ENCODE measurements at places on chromosomes 4 and X. TPM values are rescaled to one million over a fixed set of nuclear protein-coding genes. Genes with fewer than 3 reads are reported as not detected.

DNA sequence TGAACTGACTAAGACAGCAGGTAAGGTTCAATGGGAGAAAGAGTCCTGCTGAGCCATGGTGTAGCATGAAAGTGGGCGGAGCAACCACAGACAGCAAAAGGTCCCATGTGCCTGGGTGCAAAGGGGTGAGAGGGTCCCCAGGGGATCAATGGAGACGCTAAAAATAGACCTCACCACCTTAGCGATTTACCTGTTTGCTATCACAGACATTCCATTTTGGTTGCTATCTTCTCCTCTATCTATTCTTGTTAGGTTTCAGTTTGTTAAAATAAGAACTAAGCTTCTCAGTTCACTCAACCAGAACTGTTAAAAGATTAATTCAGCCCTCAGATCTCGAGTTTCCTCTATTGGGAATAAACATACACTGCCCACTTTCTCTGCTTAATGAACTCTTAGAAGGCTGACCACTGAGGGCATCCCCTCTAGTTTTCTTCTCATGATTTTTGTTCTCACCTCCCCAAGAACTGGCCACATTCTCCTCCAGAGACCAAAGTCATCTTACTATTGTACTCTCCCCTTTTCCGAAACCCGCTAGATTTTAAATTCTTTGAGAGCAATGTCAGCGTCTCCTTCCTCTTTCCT, 136.7 kb downstream of the PARM1 start:
- no peak for DNase-seq

DNA sequence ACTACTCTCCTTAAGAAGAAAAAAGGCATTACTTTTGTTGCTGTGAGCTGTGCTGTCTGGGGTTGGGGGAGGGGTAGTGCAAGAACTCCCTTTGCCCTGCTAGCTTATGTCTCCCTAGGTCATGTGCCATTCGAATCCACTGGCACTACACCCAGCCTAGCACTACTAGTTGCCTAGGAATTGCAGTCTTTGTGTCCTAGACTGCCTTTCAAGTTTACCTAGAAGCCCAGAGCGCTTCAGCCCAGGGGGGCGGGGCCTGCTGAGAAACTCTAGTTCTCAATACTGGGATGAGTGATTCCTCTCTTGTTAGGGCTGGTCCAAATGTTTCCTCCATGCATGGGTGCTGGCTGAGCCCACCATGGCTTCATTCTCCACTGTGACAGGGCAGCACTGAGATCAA, 1011.5 kb downstream of the PCDH19 start:
- no peak for DNase-seq

DNA sequence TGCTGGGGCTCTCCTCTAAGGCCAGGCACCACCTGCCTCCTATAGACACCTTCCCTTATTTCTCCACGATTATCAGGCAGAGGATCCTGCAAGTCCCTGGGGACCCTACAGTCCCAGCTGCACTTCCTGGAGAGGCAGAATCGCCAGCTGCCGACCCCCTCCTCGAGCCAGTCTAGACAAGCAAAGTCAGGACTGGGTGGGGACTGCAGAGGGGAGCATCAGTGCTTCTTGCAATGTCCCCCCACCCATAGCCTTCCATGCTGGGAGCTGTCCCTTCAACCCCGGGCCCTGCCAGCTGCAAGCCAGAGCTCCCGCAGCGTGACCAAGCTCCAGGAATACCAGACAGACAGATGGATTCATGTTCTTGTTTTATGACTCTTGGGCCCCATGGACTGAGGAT, 1.4 kb upstream of the CRMP1 start:
- no peak for DNase-seq

The TLR2 gene
- 7.1 TPM for total RNA-seq

The PLXNB3 gene
- 6.8 TPM for total RNA-seq

The MAGEE1 gene
- total RNA-seq, result 2.7 TPM

GRCh38 chrX:626745-627509, 3.7 kb upstream of the SHOX start:
- no peak for DNase-seq

The DCLK2 gene
- total RNA-seq, result 17.7 TPM

- peak; percentile 39 for DNase-seq
These were observed 85.1 kb upstream of the PSAPL1 start for GRCh38 chr4:7519638-7520376.

- no peak for DNase-seq
These were observed 813.5 kb upstream of the SLIT2 start for GRCh38 chr4:19438233-19438632.

DNA sequence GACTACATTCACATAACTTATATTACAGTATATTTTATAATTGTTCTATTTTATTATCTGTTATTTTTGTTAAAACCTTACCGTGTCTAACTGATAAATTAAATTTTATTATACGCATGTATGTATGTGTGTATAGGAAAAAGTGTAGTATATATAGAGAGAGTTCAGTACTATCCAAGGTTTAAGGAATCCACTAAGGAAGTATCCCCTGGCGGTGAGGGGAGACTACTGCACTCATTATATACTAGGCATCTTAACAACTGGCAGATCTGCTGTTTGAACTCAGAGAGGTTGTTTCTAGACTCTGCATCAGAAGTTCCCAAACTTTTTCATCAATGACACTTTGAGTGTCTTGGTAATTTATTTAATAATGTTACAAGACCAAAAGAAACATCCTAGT, 70.9 kb downstream of the NDST4 start:
- DNase-seq, result no peak

DNA sequence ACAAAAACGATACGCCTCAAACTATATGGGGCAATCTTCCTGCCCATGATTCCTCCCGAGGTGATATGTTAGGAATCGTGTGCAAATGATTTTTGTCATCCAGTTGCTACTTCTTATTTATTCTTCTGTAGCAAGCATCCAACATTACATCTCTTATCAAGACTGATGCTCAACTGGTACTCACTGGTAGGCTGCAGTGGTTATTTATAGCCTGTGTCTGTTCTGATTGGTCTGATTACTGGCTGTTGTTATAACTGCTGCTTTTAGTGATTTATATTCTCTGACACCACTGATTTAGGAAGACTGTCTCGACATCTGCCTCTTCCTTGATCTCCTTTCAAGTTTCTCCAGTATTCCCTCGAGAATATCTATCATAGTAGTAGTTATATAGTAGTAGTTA, 165.8 kb downstream of the LARP7 start:
- DNase-seq, result no peak

DNA sequence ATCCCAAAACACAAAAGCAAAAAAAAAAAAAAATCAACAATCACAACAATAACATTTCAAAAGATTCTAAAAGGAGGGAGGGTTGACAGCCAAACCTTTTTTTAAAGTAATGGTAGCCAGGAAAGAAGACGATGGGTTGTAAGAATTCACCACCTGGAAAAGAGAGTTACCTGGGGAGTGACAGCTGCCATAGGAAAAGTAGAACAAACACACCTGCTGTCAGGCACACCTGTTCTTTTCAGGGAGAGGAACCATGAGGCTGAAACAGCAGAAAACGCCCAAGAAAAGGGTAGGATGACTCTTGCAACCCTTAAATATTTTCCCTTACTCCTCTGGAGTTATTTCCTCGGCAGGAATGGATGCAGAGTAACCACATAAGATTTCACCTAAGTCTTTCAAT, 388.4 kb upstream of the TEX13C start:
- no peak for DNase-seq

- DNase-seq, result peak; percentile 62
These were observed 29.7 kb downstream of the SYNPO2 start for GRCh38 chr4:118918388-118918787.

GRCh38 chr4:40502934-40503333, 126.7 kb downstream of the RBM47 start:
- DNase-seq, result no peak

- no peak for DNase-seq
These were observed 20.6 kb downstream of the CCNQ start for GRCh38 chrX:153578200-153578835.

DNA sequence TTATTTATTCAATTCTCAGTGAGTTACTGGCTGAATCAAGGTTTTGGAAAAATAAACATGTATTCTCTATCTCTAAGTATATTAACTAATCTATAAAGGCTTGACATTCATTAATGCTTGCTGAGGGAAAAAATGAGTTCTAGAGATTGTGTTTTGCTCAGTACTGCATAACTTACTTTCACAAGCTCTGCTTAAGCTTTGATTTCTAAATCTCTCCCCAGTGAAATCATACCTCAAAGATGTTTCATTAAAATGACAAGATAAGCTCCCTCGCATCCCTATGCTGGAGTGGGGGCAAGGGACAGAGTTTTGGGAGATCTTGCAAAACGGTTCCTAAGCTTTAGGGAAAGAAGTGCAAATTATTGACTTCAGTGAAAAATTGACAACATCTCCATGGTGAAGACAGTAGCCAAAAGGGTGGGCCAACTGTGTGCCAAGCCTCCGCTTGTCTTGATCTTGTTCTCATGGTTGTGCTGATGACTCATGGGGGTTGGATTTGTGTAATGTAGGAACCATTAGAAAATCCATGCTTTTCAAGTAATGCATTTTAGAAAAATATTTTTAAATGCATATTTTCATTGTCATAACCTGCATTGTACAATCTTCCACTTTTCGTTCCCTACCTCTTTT, 521.4 kb downstream of the RPA4 start:
- DNase-seq, result no peak

The GPRASP1 gene
- total RNA-seq, result 14.4 TPM

DNA sequence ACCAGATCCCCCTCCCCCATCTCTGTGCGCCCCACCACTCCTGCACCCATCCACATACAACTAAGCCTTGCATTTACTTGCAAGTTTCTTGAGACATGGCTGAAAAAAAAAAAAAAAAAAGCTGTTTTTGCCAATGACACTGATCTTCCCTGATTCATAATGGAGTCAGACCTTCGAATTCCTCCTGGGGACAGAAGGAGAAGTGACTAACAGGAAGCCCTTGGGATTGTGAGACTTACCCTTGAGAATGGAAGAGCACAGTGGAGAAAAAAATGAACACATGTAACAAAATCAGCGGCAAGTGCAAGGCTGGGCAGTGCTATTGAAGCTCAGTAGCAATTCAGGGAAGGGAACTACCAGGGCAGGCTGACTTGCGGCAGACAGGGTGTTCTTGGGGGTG, 288.4 kb downstream of the BCOR start:
- DNase-seq, result no peak

DNA sequence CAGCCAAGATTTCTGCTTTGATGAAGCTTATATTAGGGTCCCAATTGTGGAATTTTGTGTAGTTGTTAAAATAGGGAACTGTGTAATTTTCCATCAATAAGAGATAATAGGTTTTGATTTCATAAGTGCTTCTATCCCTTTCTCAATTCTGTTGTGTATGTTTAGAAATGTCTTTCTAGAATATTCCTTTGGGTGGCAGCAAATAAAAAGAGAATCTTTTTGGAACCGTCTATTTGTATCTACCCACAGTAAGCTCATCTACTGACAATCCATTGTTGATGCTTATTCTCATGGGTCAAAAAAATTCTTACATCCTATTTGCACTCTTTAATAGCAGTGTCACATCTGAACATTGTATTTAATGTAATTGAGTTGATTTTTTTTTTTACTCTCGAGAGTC, 61.7 kb downstream of the TMA16 start:
- peak; percentile 20 for DNase-seq

DNA sequence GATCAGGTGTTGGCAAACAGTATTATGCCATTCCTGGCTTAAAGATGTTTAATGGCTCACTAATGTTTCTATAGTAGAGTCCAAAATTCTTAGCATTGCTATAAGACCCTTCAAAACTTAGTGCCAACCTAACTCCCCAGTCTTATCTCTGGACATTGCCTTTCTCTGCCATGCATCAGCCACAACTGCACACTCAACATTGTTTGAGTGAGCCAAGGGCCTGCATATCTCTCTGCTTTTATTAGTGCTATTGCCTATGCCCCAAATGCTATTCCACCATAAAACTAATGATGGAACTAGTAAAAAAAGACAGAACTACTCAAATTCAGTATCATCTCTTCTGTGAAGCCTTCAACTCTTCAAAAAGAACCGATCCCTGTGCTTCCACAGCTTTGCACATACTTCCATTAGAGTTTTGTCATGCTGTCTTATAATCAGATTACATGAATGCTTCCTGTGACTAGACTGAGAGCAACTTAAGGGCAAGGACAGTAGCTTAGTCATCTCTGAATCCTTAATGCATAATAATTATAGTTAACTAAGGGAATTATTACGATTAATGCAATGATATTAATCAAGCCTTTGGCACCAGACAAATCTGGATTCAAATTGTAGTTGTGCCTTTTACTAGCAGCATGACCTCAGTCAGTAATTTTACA, 53.7 kb downstream of the CHM start:
- no peak for DNase-seq

The DKK2 gene
- total RNA-seq, result 21.2 TPM

DNA sequence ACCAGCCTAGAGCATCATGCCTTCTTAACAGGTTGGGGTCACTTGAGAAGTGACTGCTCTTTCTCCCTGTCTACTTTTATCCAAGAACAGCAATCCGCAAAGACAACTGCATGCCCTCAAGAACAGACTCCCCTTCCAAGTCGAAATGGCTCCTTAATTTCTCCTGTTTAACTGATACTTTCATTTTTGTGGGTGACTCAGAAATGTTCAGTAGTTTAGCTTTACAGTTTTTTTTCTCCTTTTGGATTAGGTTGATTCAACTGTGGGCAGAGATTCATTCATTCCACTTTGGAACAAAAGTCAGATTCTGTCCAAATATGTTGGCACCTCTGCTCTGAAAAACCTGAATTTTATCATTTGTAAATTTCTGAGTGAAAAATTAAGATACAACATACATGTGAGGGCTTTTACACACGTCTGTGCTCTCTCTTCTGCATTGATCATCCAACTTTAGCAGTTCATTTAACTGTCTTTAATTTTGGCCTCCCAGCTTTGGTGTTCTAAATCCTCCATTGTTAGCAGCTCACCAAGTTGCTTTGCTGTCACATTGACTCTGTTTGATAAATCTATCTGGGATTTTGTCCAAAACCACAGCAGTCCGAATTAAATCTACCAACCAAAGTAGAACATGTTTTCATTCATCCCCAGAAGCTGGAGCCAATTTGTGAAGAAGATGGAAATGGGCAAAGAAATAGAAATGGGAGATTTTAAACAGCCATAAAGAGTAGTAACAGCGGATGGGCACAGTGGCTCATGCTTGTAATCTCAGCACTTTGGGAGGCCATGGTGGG, 50.0 kb downstream of the HOPX start:
- no peak for DNase-seq

DNA sequence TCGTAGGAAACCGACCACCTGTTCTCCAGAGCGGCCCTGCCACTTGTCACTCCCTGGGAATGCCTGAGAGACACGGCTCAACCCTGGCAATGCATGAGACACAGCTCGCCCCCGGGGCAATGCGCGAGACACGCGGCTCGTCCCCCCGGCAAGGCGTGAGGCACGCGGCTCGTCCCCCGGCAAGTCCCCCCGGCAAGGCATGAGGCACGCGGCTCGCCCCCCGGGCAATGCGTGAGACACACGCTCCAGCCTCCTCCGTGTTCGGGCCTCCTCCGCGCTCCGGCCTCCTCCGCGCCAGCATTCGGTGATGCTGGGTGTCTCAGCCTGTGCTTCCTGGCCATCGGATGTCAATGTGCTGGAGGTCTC, 27.5 kb upstream of the CPLX1 start:
- DNase-seq, result no peak

- DNase-seq, result no peak
These were observed 47.5 kb downstream of the SORCS2 start for GRCh38 chr4:7239844-7240243.
